ENCODE measurements at places on chromosomes 4 and X. TPM values are rescaled to one million over a fixed set of nuclear protein-coding genes. Genes with fewer than 3 reads are reported as not detected.

GRCh38 chr4:27474691-27475090 lies 614.0 kb downstream of the STIM2 start:
- no peak for DNase-seq

DNA sequence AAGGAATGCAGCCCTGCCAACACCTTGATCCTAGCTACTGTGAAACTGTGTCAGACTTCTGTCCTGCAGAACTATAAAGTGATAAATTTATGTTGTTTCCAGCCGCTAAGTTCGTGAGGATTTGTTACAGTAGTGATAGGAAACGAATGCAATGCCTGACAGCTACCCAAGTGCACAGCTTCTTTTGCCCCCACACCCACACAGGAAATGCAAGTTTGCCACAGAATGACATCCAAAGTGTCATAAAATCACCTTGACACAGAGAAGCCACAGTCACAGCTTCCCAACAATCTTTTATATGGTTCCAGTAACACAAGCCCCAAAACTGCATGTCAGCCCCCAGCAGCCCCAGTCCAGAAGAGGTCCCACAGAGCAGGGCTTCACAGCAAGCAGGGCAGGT lies 216.9 kb upstream of the S100G start:
- no peak for DNase-seq

GRCh38 chr4:36385951-36386571 lies 104.6 kb downstream of the DTHD1 start:
- DNase-seq = peak; percentile 11

GRCh38 chr4:111512081-111512783 lies 633.0 kb upstream of the FAM241A start:
- no peak for DNase-seq

Gene KLHL13
- 54.8 TPM for polyA plus RNA-seq

DNA sequence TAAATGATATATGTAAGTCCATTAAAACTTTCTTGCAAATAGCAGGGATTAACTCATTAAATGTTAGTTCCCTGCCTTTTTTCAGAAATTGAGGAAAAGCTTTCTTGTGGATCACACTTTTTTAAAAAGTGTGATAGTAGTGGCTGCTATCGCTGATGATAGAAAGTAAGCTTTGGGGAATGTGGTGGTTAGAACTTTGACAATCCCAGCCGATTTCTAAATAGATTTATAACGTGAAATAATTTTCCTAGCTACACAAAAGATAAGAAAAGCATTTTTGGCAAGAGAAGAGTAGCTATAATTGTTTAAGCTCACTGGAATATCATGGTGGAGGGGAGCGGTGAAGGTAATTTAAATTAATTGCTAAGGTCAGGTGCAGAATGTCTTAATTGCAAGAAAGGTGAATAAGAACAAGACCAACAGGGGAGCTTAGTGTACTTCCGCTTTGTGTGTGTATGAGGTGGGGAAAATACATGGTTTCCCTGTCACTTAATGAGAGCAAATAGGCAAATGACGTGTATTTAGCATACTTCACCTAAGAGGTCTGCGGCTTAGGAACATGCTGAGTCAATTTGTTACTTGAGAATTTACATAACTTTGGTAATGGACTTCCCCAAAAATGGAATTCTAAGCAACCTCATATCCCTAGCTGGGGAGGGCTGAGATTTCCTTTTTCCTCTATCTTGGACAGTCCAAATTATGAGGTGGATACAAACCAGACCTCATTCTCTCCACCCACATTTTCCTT lies 11.7 kb upstream of the IL21 start:
- DNase-seq = no peak

DNA sequence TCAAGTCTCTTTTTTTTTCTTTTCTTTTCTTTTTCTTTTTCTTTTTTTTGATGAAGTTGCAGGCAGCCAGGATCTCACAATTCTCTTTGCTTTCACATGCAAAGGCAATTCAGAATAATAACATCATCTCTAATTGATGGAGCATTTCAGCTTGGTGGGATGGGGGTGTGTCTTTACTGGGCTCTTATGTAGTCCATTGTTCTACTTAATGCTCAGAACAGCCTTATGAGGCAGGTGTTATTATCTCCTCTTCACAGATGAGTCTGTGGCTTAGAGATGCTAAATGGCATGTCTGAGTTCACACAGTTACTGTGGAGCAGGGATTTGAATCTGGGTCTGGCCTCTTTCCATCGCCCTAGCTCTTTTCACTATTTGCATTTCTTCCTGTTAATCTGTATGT lies 70.2 kb downstream of the TRPC5 start:
- no peak for DNase-seq

Gene UBA1
- polyA plus RNA-seq = 152 TPM

GRCh38 chrX:39766085-39766726 lies 331.6 kb downstream of the BCOR start:
- DNase-seq = no peak

Gene IQCM
- polyA plus RNA-seq = 0.12 TPM

DNA sequence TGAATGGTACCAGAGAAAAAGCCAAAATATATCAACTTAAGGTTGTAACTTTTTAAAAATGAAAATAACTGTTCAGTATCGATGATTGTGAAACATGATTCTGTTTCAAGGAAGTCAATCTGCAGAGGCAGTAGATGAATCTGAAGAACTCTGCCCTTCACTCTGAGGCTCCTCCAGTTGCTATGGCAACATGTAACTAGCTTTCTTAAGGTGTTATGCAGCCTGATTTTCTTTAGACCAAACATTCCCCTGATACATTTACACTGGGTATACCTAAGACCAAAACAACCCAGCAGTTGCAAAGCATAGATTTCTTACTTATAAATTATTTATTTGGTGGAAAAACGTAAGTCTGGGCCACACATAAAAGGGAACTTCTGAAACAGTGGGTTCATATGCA lies 133.6 kb upstream of the RASGEF1B start:
- no peak for DNase-seq

Gene DAPP1
- 2.1 TPM for polyA plus RNA-seq

GRCh38 chrX:119783026-119783425 lies 8.4 kb downstream of the RPL39 start:
- DNase-seq = no peak

- no peak for DNase-seq
Measured at GRCh38 chr4:10019521-10020051, 1.7 kb downstream of the SLC2A9 start.

GRCh38 chr4:66814277-66814676 lies 731.0 kb downstream of the CENPC start:
- no peak for DNase-seq

DNA sequence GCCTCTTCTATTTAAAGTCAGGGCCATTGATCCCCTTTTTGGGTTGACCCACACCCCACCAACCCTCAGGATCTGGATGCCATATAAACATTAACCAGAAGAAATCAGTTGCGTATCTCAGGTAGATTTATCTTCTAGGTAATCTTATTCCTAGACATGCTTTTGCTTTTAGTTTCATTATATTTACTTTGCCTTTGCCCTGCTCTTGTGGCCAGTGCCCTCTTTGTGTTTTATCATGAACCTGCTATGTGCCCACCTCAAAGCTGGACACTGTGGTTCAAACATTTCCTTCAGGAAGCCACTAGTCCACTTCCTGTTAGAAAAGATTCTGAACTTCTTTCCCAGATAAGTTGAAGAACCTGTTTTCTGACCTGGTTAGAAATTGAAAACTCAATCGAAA lies 117.4 kb upstream of the EDNRA start:
- no peak for DNase-seq

DNA sequence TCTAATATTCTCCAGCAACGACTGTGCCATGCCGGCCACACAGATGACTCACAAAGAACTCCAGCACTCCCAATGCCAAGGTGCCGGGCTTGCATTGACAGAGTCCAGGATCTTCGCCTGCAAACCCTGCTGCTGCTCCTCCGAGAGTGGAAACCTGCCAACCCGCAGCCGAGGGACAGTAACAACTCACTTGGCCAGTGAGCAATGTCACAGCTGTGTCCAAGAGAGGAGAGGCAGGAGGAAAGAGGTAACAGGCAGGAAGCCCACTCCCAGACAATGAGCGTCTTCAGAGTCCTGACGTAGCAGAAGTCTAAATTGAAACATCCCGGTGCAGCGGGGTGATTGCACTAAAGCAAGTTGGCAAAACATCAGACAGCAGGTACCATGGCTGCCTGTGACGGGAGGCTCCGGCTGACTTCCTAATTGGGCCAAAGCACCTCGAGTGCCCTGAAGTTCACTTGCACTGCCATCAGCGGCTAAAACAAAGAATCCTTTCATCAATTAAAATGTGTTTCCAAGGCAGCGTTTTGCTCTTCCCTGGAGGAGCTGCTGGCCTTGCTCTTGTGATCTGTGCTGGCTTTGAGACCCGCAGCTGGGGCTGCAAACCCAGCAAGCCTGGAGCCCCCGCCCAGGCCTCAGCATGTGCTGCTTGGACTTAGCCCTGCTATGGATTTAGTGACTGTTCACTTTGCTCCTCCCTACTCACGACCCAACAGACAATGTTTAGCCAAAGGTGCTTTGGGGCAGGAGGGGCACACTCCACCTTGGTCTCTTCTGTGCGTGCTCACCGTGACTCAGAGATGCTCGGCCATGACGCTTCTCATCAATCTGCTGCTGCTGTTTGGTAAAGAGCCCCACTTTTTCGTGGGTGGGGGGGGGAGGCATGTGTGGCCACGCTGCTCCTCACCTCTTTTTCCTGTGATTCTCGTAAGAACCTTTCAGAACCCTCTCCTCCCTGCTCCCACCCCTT lies 36.5 kb downstream of the DCTD start:
- DNase-seq = no peak

- peak; percentile 34 for DNase-seq
Measured at GRCh38 chrX:5748586-5749150, 480.0 kb downstream of the NLGN4X start.

DNA sequence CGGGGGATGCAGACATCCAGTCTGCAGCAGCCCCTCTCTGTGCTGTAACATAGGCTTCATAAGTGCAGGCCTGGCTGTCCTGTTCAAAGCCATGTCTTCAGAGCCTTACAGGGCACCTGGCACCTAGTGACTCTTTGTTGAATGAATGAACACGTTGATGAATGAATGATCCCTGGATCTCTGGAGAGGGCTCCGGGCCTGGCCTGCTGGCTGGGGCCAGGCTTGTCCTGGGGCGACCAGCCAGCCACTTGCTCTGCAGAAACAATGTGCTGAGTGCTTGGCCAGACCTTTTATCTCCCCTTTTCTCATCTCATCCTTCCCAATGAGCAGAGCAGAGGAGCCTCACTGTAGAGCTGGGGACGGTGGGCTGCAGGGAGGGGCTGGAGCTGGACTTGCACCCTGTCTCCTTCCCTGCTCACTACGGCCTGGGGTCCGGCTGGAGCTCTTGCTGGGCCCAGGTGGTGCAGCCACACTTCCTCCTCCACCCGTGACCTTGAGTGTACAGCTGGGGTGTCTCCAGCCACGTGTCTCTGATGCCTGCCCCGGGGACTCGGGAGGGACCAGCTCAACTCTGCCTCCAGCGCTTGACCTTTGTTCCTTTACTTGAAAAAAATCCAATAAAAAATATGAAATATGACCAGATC lies 77.9 kb downstream of the PSAPL1 start:
- DNase-seq = no peak
